ENCODE measurements at places on chromosomes 13 and 19.
A peak's percentile ranks its signal among the peaks of the same experiment; 100 is the strongest.

DNA sequence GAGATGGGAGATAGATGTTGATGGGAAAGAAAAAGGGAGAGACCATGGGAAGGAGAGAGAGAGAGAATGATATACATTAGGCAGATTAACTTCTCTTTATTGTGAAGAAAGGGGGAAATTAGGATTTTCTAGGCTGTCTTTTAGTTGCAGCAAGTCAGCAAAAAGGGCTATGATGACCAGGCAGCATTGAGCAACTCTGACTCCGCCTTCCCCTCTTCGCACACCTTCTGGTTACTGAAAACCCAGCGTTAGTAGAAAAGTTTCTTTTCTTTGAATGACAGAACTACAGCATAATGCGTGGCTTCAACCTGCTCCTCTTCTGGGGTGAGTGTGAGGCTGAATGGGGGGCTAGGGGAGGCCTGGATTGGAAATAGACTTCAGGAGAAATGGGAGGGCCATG is at the start of gene ADGRE1:
ADGRE1 (plus strand) TSS at position 264 of the 400 bp plus-strand sequence; CDS start at position 294, 30 bp downstream.
- no peak for DNase-seq

GRCh38 chr13:44268980-44269379 is 104.6 kb upstream of the SERP2 start:
- no peak for DNase-seq

- peak; percentile 96 for DNase-seq
These were observed 13.2 kb upstream of the PAK4 start for GRCh38 chr19:39112338-39112890.

- DNase-seq = peak; percentile 66
These were observed 171.5 kb downstream of the DLEU7 start for GRCh38 chr13:50672025-50672424.

DNA sequence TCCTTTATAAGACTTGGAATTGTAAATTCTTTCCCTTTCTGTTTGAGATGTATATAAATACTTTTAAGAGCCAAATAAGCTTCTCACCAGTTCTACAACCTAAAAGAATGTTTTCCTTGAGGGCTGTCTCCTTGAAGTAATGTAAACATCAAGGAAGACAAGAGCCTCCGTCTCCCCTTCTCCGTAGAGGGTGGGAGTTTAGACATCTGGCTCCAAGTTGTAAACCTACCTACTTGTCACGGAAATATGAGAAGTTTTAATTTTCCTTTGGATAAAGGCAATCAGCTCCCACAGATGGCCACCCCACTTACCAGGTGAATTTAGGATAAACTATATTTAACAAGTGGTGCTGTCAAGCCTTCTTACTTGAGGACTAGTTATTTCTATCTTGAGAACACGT is 237.9 kb downstream of the NALCN start:
- no peak for DNase-seq

GRCh38 chr13:32125751-32126150 is 94.2 kb downstream of the FRY start:
- no peak for DNase-seq

- DNase-seq = no peak
These were observed 739.9 kb downstream of the DIAPH3 start for GRCh38 chr13:59423708-59424340.

- peak; percentile 91 for DNase-seq
These were observed 1.5 kb upstream of the PNPLA6 start for GRCh38 chr19:7533925-7534480.

GRCh38 chr13:41193919-41194824 is at the start of gene KBTBD7:
TSS of gene KBTBD7 (minus strand) at chr13:41194569. CDS start at chr13:41194257, 312 bp downstream.
- peak; percentile 98 for DNase-seq

GRCh38 chr19:37855098-37855497 is 51.3 kb downstream of the WDR87 start:
- peak; percentile 57 for DNase-seq

GRCh38 chr13:83471011-83471410 is 411.3 kb downstream of the SLITRK1 start:
- no peak for DNase-seq

DNA sequence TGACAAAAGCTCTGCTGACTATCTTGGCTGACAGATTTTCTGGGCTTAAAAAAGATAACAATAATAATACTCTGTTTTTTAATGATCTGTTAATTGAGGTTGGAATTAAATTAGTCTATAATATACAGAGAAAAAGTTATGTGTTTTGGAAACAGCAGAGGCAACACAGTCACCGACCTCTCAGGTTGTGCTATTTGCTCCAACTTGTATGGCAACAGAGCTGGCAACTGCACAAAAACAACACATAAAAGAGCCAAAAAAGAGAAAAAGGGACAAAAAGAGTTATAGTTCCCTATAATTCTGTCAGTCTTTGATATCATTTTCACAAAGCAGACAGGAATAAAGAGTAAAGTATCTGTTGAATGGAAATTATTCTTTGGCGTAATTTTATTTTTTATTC is 102.3 kb upstream of the POSTN start:
- DNase-seq = no peak

GRCh38 chr13:23554000-23554399 is 16.2 kb upstream of the TNFRSF19 start:
- peak; percentile 91 for DNase-seq

GRCh38 chr13:40205771-40206240 is 460.6 kb downstream of the FOXO1 start:
- DNase-seq = no peak

DNA sequence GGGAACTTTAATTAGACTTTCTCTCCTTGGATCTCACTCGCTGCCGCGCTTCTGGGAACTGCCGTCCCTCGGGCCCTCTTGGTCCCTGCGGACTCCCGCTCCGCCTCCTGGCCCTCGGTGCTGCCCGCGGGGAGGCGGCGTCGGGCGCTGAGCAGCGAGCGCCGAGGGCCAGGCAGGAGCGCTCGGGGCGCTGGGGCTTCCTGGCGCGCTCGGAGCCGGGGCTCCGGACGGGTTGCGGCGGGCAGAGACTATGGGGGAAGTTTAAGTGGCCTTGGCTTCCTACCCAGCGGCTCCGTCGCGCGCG is 704 bp downstream of the CHST8 start:
- DNase-seq = no peak

DNA sequence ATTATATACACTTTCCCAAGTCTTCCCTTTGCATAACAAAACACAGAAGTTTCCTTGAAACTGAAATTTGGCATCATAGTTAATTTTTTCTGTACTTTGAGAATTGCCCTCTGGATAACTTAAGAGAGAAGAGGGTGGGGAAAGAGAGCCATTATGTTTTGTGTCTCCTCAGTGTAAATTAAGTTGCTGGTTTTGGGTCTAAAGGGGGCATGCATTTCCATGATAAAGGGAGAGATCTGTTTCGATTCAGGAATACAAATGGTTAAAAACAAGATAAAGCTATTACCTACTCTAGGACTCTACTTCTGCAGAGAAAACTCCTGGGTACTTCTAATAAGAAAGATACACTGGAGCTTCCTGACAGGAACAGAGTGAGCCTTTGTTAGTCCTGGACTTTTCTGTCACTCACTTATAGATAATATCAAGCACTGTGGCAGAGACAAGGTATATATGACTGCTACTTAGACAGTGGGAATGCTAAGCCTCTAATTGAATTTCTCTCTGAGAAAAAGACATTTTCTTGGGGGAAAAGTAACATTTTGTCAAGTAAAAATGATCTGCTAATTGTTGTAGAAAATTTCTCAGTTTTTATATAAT is 142.8 kb upstream of the PCDH9 start:
- DNase-seq = no peak

DNA sequence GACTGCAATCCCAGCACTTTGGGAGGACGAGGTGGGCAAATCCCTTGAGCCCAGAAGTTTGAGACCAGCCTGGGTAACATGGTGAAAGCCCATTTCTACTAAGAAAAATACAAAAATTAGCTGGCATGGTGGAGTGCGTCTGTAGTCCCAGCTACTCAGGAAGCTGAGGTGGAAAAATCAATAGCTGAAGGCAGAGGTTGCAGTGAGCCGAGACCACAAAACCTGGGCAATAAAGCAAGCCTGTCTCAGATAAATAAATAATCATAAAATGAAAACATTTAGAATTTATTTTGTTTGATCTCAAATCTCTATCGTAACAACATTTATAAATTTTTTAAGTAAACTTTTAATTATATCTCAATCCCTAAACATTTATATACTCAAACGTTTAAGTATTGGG is 36.6 kb downstream of the USP12 start:
- DNase-seq = no peak

DNA sequence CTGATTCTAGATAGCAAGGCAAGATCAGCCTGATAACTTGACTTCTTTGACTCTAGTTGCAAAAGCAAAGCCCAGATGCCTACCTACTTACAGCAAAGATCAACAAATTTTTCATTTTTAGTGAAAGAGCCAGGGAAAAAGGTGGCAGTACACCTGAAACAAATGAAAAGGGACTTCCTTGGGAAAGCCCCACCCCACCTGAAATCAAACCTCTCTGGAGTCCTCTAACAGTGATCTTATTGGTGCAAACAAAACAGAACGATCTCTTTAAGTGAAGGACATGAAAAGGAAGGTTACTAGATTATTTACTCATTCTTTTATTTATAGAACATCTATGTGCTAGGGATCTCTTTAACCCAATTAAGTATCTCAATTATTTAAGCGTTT is 507 bp upstream of the LCP1 start:
- DNase-seq = no peak

DNA sequence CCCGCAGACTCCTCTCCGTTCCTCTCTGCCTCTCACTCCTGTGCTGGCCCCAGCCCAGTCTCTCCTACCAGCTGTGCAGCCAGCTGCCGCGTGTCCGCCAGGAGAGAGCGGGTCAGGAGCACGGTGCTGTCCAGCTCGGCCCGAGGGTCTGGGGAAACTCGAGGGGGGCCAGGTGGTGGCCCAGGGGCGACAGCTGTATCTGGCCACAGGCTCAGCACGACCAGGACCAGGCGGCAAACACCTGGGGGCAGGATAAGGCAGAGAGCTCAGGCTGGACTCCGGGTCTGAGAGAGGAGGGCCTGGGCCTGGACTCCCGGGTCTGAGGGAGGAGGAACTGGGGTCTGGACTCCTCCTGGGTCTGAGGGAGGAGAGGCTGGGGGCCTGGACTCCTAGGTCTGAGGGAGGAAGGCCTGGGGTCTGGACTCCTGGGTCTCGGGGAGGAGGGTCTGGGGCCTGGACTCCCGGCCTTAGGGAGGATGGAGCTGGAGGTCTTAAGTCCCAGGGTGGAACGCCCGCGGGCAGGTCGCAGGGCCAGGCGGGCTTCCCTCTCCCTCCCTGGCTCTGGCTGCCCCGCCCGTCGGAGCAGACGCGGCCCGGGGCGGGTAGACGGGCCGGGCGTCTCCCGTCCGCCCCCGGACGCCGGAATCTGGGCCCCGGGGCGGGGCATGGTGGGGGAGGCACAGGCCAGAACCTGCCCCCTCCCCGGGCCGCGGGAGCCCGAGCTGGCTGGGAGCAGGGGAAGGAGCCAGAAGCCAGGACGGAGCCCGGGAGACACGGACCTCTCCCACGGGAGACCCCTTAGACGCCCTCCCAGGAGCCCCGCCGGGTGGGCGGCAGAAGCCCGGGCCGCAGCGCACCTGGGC is 1.3 kb downstream of the IL11 start:
- DNase-seq = peak; percentile 75

DNA sequence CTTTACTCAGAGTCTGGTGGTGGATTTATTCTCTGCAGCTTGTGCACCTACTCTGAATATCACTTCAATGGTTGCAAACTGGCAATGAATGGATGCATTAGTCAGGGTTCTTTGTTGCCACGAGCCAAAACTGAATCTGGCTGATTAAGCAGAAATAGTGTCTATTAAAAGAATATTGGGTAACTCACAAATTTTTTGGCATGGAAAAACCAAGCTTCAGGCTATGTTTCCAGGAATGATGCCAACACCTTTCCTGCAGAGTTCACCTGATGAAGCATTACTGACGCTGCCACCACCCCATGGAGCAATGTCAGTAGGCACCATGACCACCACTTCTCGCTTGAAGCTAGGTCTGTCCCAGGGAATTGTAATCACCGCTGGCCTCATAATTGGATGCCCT is 597.8 kb upstream of the SLC10A2 start:
- DNase-seq = peak; percentile 56

DNA sequence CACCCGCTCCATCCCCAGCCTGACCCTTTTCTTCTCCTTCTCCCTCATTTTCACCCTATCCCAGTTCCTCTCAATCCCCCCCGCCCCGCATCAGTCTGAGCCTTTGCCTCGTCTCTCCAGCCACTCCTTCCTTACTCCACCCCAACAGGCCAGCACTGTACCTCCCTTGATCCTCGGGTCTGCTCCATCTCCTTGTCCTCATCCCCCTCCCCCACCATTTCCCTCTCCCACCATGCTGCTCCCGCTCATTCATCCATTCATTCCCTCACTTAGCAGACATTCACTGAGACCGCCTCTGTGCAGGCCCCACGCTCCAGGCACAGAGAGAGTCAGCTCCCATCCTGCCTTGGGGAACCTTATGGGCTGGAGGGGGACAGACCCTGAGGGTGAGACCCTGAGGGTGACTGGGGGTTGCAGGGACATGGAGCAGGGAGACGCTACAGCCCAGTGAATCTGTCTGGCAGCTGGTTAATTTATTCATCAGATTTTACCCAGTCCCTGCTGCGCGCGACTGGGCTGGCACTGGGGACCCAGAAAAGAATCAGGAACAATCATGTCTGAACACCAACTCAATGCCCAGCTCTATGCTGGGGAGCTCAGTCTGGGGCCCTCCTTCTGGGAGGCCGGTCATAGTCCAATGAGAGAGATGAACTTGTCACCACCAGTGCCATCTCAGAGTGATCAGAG is 881 bp downstream of the ARHGAP33 start:
- DNase-seq = no peak

DNA sequence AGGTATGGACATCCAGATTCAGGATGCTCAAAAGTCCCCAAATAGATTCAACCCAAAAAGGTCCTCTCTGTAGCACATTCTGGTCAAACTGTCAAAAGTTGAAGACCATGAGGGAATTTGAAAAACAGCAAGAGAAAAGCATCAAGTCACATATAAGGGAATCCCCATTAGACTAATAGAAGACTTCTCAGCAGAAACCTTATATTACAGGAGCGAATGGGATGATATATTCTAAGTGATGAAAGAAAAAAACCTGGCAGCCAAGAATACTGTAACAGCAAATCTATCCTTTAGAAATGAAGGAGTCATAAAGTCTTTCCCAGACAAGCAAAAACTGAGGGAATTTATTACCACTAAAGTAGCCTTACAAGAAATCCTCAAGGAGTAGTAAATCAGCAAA is 29.7 kb downstream of the FXYD5 start:
- no peak for DNase-seq

DNA sequence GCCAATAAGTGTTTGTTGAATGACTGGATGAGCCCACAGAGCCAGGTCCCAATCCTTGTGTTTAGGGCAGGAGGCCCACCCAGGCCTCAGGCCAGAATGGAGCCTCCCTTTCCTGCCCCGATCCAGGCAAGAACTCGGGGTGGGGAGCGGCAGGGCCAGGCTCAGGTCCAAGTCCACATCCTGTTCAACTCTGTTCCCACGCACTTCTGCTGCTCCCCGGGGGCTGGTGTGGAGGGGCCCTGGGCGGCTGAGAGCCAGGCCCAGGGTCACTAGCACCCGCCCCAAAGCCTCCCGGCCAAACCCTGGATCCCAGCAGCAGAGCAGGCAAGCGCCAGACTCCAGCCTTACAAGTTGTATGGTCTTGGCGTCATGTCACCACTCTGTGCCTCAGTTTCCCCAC is 8.0 kb downstream of the ANGPTL8 start:
- no peak for DNase-seq

- no peak for DNase-seq
These were observed 11.2 kb upstream of the CEACAM21 start for GRCh38 chr19:41564515-41565378.

GRCh38 chr19:45663800-45664199 is 4.2 kb upstream of the GIPR start:
- no peak for DNase-seq

Measured in epithelial cell of esophagus (primary cell).